ENCODE measurements at places on chromosomes 1 and 21.

DNA sequence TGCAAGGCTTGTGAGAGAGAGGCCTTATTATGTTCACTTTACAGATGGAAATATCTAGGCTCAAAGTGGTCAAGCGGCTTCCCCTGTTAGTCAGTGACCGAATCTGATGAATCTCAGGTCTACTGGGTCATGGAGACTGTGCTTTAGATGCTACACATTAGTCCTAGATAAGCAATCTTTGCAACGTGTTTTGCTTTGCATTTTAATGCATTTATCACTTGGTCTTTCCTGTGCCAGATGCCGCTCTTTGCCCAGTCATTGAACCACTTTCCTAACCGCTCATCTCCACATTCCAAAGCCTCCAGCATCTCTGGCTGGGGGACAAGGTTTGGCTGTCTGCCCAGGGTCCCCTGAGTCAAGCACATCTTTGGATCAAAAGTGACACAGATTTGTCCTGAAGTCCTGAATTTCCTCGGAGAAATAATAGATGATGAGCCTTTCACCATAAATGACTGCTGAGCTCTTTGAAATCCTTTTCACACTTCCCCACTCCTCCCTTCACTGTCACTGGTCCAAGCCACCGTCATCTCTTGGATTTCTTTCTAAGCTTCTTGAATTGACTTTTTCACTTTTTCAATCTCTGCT, 96.0 kb upstream of the USP24 start:
- no peak for DNase-seq

- DNase-seq, result no peak
Observed at GRCh38 chr1:11434926-11435325, 44.0 kb upstream of the DISP3 start.

GRCh38 chr1:42479621-42480020, 16.5 kb downstream of the CCDC30 start:
- no peak for DNase-seq

- no peak for DNase-seq
Observed at GRCh38 chr1:75786901-75787493, 941 bp downstream of the RABGGTB start.
